ENCODE measurements at places on chromosomes 6 and 20. TPM values are rescaled to one million over a fixed set of nuclear protein-coding genes. Genes with fewer than 3 reads are reported as not detected.

CLPSL1 gene
- 0.55 TPM for total RNA-seq

SSTR4 gene
- total RNA-seq = not detected

HTR1E gene
- 0.09 TPM for total RNA-seq

NKX2-4 gene
- 0.11 TPM for total RNA-seq

SLC22A16 gene
- total RNA-seq = 0.34 TPM

EMILIN3 gene
- 5.8 TPM for total RNA-seq

HLA-DMB gene
- 2.3 TPM for total RNA-seq

SRMS gene
- 0.46 TPM for total RNA-seq

TNFRSF6B gene
- total RNA-seq = not detected

TTBK1 gene
- total RNA-seq = 0.66 TPM

OPRM1 gene
- not detected for total RNA-seq

SLC17A4 gene
- 0.07 TPM for total RNA-seq

RFX6 gene
- total RNA-seq = 0.11 TPM

IL17F gene
- not detected for total RNA-seq

KIF13A gene
- total RNA-seq = 27.8 TPM

USP49 gene
- total RNA-seq = 18.4 TPM

RALY gene
- total RNA-seq = 157 TPM

GPX5 gene
- total RNA-seq = not detected

CHD6 gene
- 52.1 TPM for total RNA-seq

SLC52A3 gene
- total RNA-seq = 7.3 TPM

OR2J1 gene
- total RNA-seq = not detected

C20orf202 gene
- total RNA-seq = 0.22 TPM

CRISP3 gene
- total RNA-seq = not detected

IPCEF1 gene
- 1.2 TPM for total RNA-seq

FOXA2 gene
- 3.1 TPM for total RNA-seq

TBC1D32 gene
- 8.9 TPM for total RNA-seq

Measured in WTC11 (cell line).